Hematopoietic multipotent progenitor cell (in vitro differentiated cells): ENCODE measurements at places on chromosomes 2 and 18.

GRCh38 chr2:228507231-228507824 lies 325.8 kb upstream of the SPHKAP start:
- no peak for DNase-seq

- DNase-seq, result no peak
These were observed 35.3 kb downstream of the SH3RF3 start for GRCh38 chr2:109164311-109164710.

- no peak for DNase-seq
These were observed 85.1 kb upstream of the ATL2 start for GRCh38 chr2:38462121-38462661.

DNA sequence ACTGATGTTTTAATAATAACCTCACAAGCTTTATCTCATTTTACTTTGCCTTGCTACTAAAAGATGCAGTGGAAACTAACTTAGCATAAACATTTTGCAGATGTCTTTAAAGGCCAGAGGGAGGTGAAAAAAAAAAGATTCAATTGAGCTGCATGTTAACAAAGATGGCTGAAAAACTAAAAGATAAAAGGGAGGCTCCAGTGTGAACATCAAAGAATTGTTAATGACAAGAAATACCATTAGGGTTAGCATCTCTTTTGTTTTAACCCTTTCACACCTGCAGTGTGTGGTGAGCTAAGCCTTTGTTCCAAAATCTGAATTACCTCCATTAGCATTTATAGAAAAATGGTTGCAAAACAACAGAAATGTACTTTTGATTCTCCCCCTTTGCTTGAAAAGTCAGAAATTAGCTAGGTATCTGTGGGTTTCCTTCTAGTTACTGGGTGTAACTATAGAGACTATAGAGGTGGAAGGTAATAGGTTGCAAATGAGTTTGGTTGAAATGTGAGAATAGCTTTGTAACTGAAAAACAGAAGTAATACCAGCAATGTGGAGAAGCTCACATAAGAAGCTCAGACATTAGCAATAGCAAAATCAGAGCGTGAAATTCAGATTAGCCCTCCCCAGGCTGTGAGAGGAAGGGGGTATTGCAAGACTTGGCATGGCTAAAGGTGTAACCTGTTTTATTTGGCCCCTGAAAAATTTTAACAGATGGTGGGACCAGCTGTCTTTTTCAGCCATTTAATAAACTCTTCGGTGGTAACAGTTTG lies 34.8 kb upstream of the SP5 start:
- DNase-seq, result no peak

DNA sequence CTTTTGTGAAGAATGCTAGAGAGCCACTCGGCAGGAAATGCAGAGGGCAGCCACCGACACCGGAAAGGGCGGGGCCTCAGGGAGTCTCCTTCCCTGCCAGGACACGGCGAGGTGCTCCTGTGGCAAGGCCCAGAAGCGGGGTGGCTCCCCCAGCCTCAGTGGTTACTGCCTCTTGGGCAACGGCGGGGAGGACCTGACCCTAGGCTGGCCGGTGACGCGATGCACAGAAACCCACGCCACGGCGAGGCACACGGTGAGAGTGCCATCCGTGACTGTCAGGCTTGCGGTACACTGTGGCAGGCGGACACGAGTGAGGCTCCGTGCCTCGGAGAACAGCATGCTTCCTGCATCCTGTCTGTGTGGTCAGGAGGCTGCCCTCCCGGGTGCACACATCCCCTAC lies 47.8 kb downstream of the ZAP70 start:
- DNase-seq, result peak; percentile 7

DNA sequence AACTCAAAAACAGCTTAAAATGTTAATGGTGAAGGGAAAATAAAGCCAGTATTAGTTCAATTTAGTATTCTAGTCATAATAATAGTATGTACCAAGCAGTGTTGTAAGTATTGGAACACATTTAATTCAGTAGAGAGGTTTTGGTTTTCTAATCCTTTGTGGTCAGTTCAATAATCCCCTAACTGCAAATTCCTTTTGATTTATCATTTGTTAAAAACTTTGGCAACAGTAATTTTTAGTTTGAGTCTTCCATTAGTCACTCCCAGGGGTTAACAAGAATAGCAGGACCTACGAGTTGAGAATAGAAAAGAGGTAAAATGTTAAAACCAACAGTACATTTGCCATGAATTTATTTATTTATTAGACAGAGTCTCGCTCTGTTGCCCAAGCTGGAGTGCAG lies 10.7 kb downstream of the MRPL44 start:
- no peak for DNase-seq

DNA sequence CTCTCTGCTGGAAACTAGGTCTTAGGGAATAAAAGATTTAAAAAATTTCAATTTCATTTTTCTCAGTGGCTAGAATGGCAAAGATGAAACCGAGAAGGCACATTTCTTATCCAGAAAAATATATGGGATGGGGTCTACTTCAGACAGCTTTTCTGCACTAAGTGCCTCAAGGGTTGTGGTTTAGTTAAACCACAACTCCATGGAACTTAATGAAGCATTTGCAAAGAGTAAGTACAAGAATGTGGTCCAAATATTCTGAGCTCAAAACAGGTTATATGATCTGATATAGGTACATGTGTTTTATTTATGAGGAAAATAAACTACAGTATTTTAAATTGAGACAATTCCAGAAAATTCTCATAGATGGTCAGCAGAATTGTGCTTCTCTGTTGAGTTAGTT lies 101.8 kb upstream of the FZD5 start:
- DNase-seq, result no peak

DNA sequence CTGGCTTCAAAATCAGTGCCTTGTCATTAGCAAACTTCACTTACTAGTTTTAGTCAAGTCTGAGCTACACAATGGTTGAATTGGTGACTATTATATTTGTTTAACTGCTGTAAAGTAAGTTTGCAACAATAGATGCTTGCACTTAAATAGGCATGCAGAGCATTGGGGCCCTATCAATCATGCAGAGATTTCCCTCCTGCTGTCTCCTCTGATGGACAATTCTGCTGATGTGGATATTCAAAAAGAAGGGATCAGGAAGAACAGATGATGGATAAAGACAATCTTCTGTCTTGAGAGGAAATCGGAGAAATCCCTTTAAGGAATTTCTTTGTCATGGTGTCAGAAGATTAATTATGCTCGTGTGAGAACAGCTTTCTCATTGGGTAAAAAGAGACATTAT lies 89.0 kb downstream of the GREB1L start:
- DNase-seq, result no peak

DNA sequence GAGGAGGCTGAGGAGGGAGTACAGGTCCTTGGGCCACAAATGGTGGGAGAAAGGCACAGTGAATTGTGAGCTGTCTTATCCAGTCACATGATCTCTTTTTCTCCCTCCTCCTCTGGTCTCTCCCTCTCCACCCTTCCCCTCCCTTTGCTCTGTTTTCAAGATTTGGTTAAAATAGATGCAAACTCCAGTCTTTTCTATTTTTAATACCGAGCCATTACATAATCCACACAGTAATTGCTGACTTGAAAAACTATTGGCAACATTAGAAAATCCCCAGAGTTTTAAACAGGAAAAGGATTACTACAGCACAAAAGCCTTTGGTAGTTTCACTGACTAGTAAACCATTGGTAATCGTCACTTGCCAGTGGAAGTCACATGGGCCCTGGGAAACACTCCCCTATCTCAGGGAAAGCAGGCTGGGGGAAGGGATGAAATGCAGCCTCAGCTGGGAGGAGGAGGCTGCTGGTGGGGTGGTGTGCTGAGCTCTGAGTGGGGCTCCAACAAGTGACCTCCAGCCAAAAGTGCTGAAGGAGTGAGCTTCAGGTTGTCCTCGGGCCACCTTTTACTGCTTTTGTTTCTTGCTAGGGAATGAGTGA lies 57.4 kb upstream of the PCBP1 start:
- no peak for DNase-seq

GRCh38 chr2:39488450-39488849 lies 51.4 kb upstream of the MAP4K3 start:
- DNase-seq, result no peak

GRCh38 chr2:39873586-39873985 lies 94.5 kb upstream of the THUMPD2 start:
- DNase-seq, result no peak

GRCh38 chr2:204535356-204535755 lies 9.9 kb upstream of the PARD3B start:
- DNase-seq, result no peak

DNA sequence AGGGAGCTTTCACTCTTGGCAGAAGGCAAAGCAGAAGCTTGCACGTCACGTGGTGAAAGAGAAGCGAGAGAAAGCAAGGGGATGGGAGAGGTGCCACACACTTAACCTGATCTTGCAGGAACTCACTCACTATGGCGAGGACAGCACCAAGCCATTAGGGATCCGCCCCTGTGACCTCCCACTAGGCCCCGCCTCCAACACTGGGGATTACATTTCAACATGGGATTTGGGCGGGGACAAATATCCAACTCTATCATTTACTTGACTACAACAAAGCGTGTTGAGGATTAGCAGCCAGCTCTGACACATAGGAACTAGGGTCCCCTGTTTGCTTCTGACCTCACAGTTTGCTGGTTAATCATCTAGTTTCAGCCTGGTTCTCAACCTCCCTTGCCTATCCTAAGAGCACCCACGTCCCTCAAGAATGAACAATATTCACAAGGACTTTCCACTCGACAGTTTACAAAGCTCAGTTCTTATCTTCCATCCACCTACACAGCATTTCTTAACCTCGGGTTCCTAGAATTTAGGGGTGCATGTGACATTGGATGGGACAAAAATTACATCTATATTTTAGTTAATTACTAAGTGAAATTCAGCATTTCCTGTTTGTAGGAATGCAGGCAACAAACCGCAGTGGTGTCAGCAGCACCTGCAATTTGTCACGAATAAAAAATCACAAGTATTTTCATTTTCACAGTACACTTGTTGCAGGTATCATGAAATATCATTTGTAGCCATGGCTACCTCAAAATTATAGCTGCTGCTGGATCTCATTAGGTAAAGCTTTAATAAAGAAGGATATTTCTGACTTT lies 36.0 kb downstream of the LBH start:
- no peak for DNase-seq

DNA sequence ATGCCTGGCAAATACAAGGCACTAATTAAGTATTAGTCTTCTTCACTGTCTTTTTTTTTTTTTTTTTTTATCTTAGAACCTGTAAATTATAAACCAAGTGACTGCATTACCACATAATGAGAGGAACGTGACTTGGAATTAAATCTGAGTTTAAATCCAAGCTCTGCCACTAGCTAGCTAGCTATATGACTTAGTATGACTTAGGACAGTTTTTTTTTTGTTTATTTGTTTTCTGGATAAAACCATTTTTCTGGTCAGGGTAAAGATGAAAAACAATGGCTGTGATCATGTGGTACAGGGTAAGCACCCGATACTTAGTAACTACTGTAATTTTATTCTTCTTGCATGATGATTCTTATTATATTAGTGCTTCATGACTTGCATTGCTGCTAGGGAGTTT lies 191.8 kb upstream of the LRRTM1 start:
- DNase-seq, result no peak

DNA sequence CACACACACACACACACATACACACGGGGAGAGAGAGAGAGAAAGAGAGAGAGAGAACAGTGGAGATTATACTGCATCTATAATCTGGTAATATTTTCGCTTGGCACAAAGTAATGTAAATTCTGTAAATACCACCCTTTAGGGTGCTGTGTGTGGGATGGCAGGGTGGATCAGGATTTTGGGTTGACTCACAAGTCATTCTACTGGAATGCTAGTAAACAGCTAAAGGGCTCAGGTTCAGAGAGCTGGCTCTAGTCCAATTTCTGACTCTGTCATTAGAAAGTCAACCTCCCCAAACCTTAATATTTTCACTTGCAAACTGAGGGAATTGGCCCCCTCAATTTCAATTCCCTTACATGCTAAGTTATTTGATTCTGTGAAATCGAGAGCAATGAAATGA lies 308.3 kb downstream of the TSN start:
- DNase-seq, result no peak

GRCh38 chr2:125041846-125042245 lies 1016.8 kb downstream of the CNTNAP5 start:
- DNase-seq, result no peak

DNA sequence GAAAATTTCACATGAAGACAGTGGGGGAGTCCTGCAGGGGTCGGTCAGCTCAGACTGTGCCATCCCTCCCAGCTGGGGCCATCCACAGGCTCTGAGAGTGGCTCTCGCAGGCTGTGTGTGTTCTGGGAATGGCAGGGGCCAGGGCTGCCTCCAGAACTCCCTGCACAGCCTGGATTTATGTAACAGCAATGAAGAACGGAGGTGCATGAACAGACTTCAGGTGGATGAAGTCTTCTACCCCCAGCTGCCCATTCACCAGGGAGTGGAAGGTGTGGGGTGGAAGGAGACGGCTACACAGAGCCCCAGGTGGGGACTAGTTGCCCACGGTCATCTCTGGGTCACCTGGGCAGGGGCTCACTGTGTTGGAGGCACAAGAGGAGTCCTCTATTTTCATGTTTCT lies 56.1 kb upstream of the HDAC4 start:
- DNase-seq, result no peak

- no peak for DNase-seq
These were observed 18.5 kb downstream of the DSG2 start for GRCh38 chr18:31516437-31516836.

GRCh38 chr2:85761-86160 lies 39.5 kb upstream of the FAM110C start:
- no peak for DNase-seq

GRCh38 chr18:45775241-45775676 lies 50.2 kb upstream of the SIGLEC15 start:
- DNase-seq, result peak; percentile 11

GRCh38 chr2:174800436-174801205 lies 36.3 kb upstream of the CHRNA1 start:
- DNase-seq, result no peak

- DNase-seq, result no peak
These were observed 239.9 kb upstream of the FOSL2 start for GRCh38 chr2:28152585-28153280.

- no peak for DNase-seq
These were observed 3.5 kb downstream of the FARP2 start for GRCh38 chr2:241359481-241360045.

DNA sequence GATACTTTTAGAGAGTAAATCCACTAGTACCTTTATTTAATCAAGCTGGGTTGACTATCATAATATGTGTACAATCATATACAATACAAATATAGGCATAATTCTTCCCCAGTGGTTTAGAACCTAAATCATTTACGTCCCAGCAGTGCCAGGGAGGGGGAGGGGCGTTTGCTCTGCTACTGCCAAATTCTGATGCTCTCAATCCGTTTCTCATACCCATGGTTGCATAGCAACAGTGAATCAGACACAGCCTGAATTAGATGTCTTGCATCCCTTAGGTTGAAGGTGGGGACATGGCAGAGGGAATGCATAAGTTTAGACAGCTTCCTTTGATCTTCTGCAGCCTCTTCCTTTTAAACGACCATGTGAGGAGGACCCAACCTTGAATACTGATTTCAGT lies 135.4 kb downstream of the ABCA12 start:
- DNase-seq, result no peak
